DMS153 (cell line): ENCODE measurements at places on chromosomes 3 and 15.

DNA sequence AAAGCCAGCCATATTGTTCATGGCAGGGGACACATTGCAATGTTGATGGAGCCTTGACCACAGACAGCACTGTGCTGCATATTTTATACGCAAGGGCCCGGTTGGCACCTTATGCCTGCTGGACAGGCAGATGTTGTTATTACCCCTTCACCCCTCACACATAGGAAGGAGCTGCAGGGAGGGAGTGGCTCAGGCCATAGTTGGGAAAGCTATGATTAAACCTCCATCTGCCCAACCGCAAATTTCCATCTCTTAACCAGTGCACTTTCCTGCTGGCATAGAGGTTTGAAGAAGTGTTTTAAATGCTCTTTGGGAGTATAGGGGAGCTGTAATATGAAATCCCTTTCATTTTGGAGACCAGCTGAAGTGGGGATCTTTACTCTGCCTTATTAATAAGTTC, 224.7 kb downstream of the CACNA2D3 start:
- no peak for DNase-seq

GRCh38 chr3:133574260-133574881, 885 bp downstream of the CDV3 start:
- DNase-seq, result no peak

GRCh38 chr15:62782071-62782841, 260.3 kb upstream of the TPM1 start:
- peak; percentile 17 for DNase-seq

DNA sequence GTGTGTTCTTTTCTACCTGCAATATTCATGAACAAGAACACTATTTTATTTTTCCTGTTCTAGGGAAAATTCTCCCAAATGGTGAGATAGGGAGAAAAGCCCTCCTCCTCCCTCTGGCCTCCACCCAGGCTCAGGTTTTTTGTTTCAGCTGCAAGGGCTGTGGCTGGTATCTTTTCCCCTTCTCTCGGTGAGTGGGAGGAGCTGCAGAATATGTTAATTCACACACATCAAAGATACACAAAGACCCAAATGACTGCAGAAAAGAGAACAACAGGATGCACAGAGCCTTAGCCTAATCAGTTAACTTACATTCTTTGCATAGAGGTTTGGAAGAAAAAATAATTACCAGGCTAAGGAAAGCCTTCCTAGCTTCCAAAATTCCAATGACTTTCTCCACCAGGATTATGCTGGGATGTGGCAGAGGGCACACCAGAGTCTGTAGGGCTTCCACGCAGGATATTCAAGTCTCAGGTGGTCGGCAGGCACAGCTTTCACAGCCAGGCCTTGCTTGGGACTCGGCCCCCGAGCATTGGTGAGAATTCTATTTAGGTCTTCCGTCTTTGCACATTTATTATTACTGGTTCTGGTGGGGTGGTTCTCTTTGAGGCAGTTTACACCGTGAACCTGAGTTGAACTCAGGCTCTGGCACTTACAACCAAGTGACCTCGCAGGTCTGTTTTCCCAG, 64.9 kb downstream of the ABHD5 start:
- DNase-seq, result no peak

- DNase-seq, result no peak
Observed at GRCh38 chr3:68931406-68932149, 769 bp downstream of the TAFA4 start.

GRCh38 chr3:193922034-193922774, 213.7 kb upstream of the HES1 start:
- DNase-seq, result no peak

GRCh38 chr15:52331490-52332240, 36.1 kb upstream of the MYO5C start:
- DNase-seq, result no peak

GRCh38 chr3:42829628-42830436, 20.6 kb downstream of the ACKR2 start:
- no peak for DNase-seq

GRCh38 chr15:66515901-66516322, 10.8 kb downstream of the ZWILCH start:
- DNase-seq, result no peak

GRCh38 chr3:49358217-49358883, at the start of gene GPX1:
Gene GPX1, minus strand, starts transcription at chr3:49358353. Its CDS starts 75 bp downstream, at chr3:49358278.
- peak; percentile 81 for DNase-seq

- no peak for DNase-seq
Observed at GRCh38 chr15:51093488-51093838, 1.2 kb downstream of the TNFAIP8L3 start.

DNA sequence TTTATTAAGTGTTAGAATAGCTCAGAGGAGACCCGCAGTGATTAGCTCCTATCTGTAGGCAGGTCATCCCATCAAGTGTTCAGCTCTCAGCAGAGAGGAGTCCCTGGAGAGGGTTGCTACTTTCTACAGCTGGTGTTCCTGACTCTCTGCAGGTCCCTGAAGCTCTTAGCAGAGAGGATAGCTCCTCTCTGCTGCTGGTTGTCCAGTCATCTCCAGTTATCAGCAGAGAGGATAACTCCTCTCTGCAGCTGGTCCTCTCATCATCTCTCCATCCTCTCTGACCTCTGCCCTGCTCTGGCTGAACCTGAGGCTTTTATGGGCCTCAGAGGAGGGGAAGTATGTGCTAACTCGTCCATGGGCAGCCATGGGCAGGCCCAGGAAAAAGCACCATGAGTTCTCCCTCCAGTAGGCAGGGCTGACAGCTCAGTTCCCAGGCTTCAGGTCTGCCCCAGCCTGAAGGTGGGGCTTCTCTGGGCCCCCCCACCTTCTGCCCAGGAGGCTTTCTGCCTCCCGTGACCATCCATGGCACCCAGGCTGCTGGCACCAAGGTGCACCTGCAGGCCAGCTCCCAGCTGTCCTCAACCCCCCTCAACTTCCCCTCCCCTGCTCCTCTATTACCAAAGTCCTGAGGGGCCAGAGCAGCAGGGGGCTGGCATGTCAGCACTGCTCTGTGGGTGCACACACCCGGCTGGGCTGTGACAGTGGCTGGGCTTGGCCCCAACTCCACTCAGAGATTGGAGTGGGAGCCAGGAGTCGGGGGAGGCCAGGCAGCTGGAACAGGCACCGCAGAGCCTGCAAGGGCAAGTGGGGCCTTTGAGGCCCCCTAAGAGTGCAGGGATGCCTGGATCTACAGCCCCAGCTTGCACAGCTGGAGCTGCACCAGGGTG, 98.9 kb upstream of the FRMD4B start:
- DNase-seq, result no peak

DNA sequence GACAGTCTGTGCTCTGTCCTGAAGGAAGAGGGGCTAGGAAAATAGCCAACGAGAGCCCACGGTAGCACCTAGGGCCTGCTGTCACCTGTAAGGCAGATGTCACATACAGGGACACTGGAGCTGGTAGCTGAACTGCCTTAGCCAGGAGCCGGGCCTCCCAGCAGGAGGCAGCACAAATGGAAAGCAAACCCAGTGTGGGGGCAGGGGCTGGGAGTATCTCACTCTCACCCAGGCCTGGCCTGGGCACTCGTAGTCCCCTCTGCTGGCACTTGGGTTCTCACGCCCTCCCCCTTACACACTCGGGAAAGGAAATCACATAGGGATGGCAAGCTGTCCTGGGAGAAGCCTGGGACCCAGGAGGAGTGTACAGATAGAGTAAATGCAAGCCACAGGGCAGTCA, 173.1 kb upstream of the CHRNA7 start:
- DNase-seq, result no peak
